Panc1 (cell line): ENCODE measurements at places on chromosomes 4 and X.

DNA sequence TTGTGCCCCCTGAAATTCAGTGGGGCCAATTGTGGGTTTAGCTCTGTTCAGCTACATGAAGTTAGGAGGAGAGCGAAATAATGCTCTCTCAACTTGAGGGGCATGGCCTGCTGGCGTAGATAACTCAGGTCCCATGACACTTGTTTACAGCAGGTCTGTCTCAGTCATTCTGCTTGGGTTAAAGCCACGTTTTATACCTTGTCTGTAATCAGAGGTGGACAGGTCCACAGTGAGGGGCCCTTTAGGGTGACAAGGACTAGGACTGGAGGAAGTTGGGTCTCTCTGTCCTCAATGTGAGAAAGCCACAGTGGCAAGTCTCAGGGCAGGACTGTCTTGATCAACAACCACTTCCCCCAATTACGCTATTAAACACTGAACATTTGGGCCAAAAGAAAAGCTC lies 49.0 kb downstream of the PDHA1 start:
- no peak for DNase-seq

DNA sequence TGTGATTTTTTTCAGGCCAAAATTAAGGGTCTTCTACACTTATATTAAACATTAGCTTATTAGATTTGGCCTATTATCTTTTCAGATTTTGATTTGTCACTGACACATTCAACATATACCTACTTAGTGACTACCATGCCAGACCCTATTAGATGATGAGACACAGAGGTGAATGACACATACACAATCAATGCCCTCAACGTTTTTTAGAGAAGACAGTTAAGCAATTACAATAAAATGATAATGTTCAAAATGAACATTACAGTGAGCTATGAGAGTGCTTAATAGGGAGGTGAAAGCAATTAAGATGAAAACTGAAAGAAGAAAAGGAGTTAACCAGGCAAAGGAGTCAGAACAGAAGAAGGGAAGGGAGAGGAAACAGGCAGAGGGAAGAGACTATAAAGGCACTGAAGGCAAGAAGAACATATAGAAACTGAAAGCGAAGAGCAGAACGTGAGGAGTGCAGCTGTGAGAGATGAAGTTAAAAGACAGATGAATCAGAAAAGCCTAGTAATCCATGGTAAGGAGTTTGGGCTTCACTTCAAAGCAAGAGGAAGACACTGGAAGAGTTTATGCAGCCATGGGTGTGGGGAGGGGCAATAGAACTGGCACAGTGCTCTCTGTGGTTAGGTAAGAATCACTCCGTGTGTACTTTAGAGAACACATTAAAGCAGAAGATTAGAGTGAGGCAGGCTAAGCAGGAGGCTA lies 119.0 kb downstream of the REELD1 start:
- DNase-seq = no peak

DNA sequence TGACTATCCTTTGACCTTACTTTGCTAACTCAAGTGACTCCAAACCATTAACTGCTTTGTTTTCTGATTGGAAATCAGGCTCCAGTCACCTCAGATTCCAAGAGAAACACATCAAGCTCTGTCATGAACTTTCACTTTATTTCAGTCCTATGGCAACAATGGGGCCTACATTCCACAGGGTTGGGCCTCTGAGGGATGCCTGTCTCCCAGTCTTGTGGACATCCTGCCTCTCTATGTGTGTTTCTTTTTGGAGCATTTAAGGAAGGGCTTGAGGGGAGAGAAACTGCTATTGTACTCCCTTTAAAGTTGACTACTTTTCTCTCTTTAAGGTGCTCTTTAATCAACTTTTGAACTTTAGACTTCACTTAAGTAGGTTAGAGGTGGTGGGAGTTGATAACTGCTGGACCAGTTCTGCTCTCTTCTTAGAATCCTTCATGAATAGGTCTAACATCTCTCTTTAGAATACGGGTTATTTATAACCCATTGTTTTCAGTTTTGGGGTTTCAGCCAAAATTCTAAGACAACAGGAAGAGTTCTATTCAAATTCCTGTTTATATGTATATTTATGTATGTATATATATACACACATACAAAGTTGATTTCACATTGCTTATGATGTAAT lies 274.3 kb upstream of the NR3C2 start:
- DNase-seq = no peak

- no peak for DNase-seq
These were observed 130.3 kb downstream of the TBL1X start for GRCh38 chrX:9595174-9595573.

- no peak for DNase-seq
These were observed 1.3 kb downstream of the PCDH7 start for GRCh38 chr4:30721185-30722091.

DNA sequence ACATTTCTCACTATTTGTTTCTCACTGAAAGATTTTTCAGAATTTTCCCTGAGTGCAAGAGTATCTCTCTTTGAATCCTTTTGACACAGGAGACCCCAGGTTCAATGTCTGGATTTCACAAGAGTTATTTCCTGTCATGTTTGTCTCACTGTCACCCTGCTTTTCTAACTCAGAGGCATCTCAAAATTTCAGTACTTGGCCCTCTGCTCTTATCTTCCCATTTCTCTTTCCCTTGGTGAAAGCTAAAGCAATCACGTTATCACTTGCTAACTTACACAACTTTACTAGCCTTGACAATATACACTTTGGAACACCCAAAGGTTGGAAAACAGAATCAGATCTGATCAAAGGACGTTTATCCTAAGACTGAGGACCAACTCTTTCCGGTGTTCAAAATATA lies 17.3 kb downstream of the IGSF1 start:
- DNase-seq = no peak

- DNase-seq = no peak
These were observed 64.3 kb downstream of the FRAS1 start for GRCh38 chr4:78121338-78121904.

GRCh38 chr4:14833053-14833452 lies 169.2 kb upstream of the CPEB2 start:
- no peak for DNase-seq

GRCh38 chr4:46945062-46945461 lies 36.0 kb upstream of the COX7B2 start:
- no peak for DNase-seq

DNA sequence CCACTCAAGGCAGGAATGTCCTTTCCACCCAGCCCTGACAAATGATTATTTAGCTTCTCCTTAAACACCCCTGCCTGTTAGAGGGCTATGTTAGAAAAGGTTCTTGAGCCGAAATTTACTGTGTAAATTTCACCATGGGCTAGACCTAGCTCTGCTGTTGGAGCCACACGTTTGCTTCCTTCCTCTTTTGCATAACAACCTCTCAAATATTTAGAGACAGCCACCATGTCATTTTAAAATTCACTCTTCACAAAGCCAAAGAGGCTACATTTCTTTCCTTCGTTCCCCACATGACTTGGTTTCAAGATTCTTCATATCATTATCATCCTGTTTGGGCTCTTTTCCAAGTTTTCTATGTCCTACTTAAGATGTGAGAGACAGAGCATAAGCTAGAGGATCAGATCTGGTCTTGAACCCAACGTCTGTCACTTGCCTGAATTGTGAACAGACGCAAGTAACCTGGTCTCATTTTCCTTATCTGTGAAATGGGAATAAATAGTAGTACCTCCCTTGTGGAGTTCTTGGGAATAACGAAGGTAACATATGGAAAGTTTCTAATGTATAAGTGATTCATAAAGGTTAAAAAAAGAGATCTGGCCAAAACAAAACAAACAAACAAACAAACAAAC lies 6.7 kb downstream of the DOCK11 start:
- DNase-seq = no peak
